ENCODE measurements at places on chromosomes 6 and 20. TPM values are rescaled to one million over a fixed set of nuclear protein-coding genes. Genes with fewer than 3 reads are reported as not detected.

VGLL2 gene
- total RNA-seq, result not detected

NTSR1 gene
- total RNA-seq, result not detected

TRERF1 gene
- 4.1 TPM for total RNA-seq

HDDC2 gene
- 68.3 TPM for total RNA-seq

HMGA1 gene
- total RNA-seq, result 21.4 TPM

DNMT3B gene
- total RNA-seq, result 0.85 TPM

PDE10A gene
- total RNA-seq, result 8.7 TPM

SLC2A10 gene
- total RNA-seq, result 14.9 TPM

PHF1 gene
- total RNA-seq, result 53.1 TPM

SGK2 gene
- 13.6 TPM for total RNA-seq

IMPG1 gene
- total RNA-seq, result not detected

MACROD2 gene
- total RNA-seq, result 11.3 TPM
